ENCODE measurements at places on chromosomes 2 and 18.

GRCh38 chr2:128436479-128437203 is 118.0 kb upstream of the HS6ST1 start:
- DNase-seq, result no peak

DNA sequence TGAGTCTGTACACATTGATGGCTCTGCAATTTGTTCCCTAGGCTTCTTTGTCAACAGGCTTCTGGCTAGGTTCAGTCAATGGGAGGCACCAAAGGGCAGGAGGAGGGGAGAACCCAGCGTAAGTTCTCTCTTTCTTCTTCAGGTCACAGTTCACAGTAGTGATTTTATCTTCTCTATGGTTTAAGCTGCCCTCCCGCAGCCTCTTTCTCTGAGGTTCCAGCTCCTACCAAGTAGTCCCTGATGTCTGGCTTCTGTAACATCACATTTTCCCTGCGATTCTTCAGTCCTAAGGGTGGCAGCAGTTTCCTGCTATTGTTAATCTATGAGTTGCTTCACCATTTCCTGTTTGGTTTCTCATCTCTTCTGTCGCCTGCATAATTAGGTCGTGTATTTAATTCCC is 107.4 kb downstream of the CPO start:
- DNase-seq, result no peak

- DNase-seq, result no peak
Measured at GRCh38 chr18:26471027-26471426, 77.3 kb downstream of the KCTD1 start.

DNA sequence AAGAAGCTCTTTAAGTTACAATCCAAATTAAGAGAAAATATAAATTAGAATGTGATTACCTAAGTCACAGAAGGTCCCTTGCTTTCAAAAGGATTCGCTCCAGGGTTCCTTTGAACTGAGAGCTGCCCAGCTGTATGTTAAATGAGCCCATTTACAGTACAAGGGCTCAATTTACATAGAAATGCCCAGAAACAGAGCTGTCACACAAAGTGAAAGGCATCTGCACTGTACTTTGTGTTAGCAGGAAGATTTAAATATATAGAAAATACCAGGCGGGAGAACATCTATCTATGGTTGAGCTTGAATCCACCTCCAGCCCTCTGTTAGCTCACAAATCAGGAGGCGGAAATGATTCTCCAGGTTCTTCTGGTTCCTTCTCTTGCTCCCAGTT is 272.9 kb downstream of the PAX3 start:
- DNase-seq, result no peak

DNA sequence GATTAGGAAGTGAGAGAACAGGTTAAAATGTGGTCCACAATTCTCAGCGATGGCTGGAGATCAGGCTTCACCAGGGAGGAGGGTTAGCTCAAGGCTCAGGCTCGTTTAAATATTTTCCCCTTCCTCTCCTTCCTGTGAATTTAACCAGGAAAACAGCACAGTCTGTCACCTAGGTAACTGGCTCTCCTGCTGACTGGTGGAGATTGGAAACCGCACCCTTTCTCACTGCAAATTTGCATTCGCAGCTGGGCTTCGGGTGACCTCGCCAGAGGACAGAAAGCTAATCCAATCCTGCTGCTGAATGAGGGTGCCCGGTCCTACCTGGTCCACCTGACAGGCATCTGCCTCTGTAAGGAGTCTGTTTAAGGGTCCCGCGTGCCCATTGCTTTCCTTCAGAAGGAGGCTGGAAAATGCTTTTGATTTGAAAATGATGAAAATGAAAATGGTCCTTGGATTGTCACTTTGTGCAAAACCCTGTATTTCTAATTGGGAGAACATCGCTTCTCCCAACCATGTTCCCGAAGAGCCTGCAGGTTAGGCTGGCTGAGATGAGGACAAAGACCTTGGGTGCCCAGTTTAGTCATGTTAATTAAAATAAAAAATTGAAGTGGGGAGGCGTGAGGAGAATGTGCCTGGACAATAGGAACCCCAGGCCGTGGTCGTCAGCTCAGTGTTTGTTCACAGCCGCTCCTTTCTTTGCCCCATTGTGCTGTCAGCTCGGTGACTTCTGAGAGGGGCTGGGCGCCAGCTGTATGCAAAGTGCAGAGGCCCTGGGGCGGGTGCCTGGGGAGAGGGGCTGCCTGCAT is 43.4 kb upstream of the MTCL1 start:
- no peak for DNase-seq

DNA sequence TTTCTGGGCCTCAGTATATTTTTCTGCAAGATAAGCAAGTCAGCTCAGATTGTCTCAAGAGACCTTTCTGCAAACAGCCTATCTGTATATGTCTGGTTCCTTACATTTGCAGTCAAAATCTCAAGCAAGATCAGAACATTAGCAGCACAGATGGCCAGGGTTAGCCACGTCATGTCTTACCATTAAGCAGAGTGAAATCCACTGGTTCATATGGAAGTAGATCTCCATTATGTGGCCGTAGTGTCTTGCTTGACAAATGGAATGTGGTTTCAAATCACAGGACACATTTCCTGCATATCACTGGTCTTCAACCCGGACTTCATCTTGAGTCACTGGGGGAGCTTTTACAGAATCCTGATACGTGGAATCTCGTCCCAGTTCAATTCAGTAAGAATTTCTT is 500.2 kb downstream of the FBXO15 start:
- no peak for DNase-seq

DNA sequence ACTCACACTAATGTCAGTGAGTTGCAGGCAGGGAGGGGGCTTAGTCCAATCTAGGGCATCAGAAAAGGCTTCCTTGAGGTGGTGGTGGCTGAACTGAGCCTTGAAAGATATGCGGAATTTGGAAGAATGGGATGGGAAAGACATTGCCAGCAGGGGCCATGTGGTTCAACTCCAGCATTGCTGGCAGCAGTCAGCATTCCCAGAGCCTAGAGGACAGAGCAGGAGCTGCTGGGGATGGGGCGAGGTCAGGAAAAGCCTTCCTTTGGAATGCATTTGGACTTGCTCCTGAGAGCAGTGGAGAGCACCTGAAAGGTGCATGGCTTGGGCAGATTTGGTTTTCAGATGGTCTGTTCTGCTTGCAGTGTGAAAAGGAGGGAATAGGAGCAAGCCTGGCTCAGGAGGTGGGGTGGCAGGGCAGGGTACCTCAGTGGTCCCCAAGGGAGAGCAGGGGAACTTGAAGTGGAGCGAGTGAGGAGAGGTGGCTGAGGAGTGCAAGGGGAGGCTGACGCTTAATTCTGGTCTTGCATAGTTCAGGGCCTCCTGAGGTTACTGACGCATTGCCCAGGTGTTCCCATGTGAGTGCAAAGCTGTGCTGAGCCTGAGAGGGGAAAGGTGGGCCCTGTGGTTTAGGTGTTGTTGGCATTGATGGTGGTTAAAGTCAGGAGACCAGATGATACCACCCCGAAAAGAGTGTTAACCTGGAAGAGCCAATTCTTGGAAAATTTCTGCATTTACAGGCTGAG is 112.1 kb upstream of the MGAT5 start:
- DNase-seq, result no peak

GRCh38 chr2:152336119-152336853 is 1.3 kb downstream of the FMNL2 start:
- DNase-seq, result no peak

Measured in bone marrow (tissue), 2 donors.